ENCODE measurements at places on chromosomes 1 and 21.

DNA sequence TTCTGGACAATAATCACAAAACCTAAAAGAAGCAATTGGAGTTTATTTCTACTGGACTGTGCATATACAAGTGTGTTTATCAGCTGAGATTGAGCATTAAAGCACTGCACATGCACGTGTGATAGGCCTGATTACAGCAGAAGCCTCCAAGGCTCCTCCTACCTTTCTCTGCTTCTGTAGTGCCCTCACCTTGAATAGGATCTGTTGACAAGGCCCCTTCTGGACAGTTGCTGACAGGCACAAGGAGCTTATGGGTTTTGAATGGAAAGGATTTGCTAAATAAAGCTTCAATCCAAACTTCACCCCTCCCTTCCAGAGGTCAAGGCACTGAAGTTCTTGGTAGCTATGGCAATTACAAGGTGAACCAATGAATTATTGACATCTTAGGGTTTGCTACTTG is 7.9 kb upstream of the SGIP1 start:
- no peak for DNase-seq

DNA sequence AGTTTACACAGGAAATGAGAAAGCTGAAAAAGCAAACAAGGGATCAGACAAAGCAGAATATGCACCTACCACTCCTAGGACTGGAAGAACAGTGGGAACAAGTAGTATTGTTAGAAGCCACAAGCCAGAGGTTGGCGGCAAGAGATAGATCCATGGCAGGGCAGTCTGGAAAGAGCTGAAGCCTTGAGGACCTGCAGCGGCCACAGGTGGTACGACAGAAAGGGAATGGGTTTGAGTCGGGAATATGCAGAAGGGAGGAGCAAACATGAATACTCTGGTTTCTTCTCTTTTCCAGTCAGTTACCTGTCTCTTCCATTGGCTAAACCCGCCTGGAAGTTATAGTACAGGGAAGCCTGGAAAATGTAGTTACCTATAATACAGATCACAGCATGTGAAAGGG is 3.9 kb upstream of the PCNX2 start:
- no peak for DNase-seq

DNA sequence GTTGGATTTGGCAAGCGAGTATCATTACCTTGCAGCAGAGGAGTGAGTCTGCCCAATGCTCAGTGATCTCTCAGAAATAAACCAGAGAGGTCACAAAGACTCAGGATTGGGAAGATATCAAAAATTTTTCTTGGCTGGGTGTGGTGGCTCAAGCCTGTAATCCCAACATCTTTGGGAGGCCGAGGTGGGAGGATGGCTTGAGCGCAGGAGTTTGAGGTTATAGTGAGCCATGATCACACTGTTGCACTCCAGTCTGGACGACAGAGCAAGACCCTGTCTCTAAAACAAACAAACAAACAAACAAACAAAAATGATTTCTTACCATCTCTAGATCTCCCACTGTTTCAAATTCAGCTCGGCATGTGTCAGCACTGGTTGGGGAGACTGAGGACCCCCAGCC is 13.3 kb upstream of the BECN2 start:
- DNase-seq: no peak

DNA sequence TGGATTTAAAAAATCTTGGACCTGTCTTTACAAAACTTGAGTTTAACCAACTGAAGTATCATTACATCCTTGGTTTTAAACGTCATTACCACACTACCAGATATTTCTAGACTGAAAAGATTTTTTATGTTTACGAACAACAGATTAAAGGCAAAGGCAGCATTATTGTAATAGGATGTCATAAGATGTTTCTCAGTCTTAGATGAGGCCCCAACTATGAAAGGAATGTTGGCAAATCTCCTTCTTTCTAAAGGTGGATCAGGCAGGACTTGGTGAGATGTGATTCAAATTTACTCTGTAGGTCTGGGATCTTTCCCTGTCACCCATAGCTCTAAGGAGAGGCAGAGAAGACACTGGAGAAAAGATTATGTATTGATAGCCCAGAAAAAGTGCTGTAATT is 417.9 kb downstream of the PTBP2 start:
- no peak for DNase-seq

GRCh38 chr1:2418791-2419320 is 6.5 kb upstream of the PEX10 start:
- no peak for DNase-seq

GRCh38 chr1:19354531-19354981 is 42.4 kb downstream of the SLC66A1 start:
- no peak for DNase-seq

GRCh38 chr1:37169241-37169640 is 134.9 kb upstream of the GRIK3 start:
- no peak for DNase-seq

GRCh38 chr1:58748666-58749065 is 35.2 kb downstream of the JUN start:
- no peak for DNase-seq

- no peak for DNase-seq
Measured at GRCh38 chr1:161307892-161308638, 1.7 kb downstream of the MPZ start.

GRCh38 chr1:38210021-38210894 is 163.7 kb upstream of the POU3F1 start:
- no peak for DNase-seq

DNA sequence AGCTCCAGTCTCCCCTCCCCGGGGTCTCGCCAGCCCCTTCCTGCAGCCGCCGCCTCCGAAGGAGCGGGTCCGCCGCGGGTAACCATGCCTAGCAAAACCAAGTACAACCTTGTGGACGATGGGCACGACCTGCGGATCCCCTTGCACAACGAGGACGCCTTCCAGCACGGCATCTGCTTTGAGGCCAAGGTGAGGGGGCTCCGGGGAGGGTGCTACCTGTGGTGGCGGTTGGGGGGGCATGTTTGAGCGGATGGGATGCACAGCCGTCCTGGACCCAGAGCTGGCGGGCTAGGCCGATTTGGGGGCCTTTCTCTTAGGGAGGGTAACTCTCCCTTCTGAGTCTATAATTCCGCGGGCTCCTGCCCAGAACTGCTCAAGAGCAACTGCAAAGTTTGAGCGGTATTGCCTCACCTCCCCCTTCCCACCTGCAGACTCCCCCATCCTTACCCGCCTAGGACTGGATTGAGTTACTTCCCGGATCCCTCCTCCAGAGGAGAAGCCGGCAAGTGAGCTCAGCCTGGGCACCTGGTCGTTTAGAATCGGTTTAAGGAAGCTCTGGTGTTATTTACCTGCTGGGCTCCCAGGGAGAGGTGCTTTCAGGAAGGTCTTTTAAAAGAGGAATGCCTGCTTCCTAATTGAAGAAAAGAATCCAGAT is 730 bp downstream of the NOS1AP start:
- DNase-seq: no peak

- no peak for DNase-seq
Measured at GRCh38 chr1:41454406-41454805, 30.1 kb downstream of the EDN2 start.

DNA sequence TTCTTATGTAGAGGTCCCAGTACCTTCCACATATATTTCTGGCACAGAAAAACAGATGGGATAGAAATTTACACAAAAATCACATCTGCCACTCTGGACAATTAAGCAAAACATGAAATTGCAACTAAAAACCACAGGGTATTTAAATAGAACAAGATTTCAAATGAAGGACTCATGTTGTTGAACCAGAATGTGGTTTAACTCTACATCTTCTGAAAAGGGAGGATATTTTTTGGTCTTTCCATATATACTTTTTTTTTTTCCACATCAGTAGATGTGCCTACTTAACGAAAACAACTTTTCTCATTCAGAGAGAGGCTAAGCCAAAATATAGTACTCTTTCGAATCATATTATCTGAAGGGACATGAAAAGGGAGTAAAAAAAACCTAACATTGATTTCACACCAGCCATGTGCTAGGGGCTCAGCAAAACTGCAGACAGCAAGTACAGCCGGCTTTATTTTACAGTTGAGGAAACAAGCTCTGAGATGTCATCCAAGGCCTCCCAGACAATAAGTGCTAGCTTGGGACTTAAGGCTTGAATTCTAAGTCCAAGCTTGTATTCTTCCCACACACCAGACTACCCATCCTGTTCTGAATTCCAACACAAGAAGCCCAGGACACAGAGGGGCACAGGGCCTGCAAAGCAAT is 208.9 kb downstream of the PBX1 start:
- no peak for DNase-seq

DNA sequence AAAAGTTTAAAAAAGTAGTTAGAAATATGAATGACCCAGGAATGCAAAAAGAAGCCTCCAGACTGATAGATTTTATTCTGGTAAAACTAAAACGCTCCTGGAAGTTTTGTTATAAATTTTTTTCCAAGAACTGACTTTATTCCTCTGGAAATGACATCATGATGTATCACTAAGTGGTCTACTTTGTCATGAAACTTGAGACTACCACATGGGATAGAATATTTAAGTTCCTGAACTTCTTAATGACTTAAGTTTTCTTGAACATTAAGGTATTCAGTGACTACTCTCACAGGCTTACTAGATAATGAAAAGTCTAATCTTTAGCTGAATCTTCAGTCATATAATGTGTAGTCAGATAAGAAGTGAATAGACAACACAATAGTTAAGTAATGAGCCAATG is 842.2 kb downstream of the USP25 start:
- DNase-seq: no peak

- no peak for DNase-seq
Measured at GRCh38 chr21:35016071-35016470, 33.0 kb downstream of the RUNX1 start.

DNA sequence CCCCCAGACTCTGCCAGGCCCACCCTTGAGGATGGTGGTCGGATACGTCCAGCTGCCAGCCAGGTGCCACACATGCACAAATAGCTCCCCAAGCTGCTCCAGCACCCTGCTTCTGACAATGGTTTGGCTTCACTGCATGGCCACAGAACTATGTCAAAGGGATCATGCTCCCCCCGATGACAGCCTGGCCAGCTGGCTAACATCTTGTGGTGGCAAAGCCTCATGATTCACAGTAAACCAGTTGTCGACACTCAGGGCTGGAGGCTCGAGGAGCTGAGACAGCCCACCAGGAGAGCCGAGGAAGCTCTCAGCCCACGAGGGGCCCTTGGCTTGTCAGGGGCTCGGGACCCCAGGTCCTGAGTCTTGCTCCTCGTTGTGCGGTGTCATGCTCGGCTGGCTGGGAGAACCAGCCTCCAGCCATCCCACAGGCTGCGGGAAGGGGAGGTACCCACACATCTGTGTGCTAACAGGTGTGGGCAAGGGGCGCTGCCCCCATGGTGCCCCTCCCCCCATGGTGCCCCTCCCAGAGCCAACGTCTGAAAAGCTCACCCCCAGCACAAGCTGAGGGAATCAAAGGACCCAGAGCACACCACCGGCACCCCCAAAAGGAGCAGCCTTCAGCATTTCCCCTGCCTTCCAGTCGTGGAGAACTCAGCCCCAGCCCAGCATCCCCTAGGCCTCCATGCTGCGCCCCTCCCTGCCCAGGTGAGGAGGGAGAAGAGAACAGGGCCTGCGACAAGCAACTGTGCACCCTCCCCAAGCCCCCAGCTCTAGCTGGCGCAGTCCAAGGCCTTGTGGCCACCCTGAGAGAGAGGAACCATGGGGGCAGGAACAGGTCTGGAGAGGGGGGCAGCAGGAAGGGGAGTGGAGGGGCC is 41.2 kb downstream of the KIF21B start:
- no peak for DNase-seq

DNA sequence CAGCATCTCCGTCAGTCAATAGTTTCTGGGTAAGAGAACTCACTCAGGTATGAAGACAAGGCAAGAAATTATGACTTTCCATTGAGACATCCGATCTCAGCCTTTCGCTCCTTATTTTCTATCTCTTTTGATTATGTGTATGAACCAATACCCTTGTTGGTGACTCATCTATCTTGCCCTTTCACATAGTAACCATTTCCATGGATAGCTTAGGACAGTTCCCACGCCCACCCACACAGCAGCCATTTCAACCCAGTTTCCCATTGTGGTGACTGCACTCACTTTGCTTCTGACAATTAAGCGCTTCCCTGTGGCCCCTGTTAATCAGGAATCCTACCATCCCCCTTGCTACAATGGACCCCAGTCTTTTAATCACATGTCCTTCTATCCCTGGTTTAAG is 210.6 kb upstream of the ADGRL2 start:
- no peak for DNase-seq

Data from LoVo (cell line).